SK-N-SH treated with all-trans-retinoic acid at 6 μM for 48 hours (cell line): ENCODE measurements at places on chromosomes 3 and 15.

- no peak for ATAC-seq
These were observed 68.6 kb downstream of the ST6GAL1 start for GRCh38 chr3:186998937-186999368.

GRCh38 chr3:77562089-77562488 is 522.2 kb downstream of the ROBO2 start:
- ATAC-seq, result no peak

GRCh38 chr15:45704329-45705249 is 69.8 kb downstream of the SQOR start:
- ATAC-seq, result peak; percentile 30

GRCh38 chr15:89451846-89452245 is 44.5 kb downstream of the RHCG start:
- ATAC-seq, result no peak

- no peak for ATAC-seq
These were observed 272.9 kb downstream of the TIGIT start for GRCh38 chr3:114566767-114567166.
